OCI-LY7 (cell line): ENCODE measurements at places on chromosomes 2 and 18.

DNA sequence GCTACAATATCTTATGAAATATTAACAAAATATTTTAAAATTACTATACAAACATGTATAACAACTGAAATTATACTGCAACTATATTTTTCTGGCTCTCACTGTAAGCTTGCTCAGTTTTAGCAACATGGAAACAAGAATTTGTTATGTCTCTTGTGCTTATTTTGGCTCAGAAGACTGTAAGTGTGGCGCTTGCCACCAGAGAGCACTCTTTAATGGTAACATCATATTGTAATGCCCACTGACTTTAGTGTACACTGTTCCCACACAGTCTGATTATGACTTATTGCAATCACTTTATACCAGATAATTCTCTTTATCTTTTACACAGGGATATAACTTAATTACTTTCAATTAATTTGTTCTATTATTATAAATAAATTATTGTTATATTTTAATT lies 1500.6 kb upstream of the TMEFF2 start:
- DNase-seq = peak; percentile 10

DNA sequence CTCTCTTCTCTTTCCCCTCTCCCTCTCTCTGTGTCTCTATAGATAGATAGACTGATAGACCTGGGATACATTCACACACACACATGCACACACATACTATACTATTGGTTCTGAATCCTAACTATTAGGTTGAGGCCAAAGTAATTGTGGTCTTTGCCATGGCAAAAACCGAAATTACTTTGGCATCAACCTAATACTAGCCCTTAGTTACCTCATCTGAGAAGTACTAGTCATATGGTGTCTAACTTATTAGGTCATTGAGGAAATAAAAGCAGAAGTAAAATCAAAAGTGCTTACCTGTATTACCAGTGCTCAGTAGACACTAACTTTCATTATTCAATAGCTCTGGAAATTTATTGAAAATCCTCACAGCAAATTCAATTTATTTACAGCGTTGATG lies 451.5 kb downstream of the EPHA4 start:
- DNase-seq = no peak

DNA sequence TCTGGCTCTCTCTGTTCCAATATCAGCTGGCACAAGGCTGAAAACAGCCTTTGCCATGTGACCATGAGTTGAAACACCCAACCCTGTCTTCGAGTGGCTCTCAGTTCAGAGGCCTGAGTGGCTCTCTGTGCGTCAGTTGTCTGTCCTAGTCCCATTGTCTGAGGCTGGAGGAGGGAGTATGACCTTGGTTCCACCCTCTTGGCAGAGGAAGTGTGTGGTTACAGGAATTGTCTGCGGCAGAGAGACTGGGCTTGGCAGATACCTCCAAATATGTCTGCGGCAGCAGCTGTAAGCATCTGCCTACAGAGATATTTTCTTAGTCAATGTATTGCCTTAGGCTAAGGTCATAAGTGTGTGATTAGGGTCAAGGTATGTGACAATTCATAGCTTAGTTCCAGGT lies 32.6 kb downstream of the CNGA3 start:
- DNase-seq = no peak

DNA sequence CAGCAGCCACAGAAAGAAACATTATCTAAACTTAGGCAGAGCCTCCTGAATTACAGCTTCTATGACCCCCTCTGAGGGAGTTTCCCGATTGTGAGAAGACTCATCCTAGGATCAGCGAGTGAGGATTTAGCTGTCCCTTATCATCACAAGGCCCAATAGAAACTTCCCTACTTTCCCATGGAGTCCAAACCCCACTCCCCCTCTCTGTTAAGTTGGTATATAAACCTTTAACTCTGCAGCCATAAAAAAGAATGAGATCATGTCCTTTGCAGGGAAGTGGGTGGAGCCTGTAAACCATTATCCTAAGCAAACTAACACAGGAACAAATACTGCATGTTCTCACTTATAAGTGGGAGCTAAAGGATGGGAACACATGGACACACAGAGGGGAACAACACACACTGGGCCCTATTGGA lies 78.8 kb downstream of the MYL12B start:
- no peak for DNase-seq

DNA sequence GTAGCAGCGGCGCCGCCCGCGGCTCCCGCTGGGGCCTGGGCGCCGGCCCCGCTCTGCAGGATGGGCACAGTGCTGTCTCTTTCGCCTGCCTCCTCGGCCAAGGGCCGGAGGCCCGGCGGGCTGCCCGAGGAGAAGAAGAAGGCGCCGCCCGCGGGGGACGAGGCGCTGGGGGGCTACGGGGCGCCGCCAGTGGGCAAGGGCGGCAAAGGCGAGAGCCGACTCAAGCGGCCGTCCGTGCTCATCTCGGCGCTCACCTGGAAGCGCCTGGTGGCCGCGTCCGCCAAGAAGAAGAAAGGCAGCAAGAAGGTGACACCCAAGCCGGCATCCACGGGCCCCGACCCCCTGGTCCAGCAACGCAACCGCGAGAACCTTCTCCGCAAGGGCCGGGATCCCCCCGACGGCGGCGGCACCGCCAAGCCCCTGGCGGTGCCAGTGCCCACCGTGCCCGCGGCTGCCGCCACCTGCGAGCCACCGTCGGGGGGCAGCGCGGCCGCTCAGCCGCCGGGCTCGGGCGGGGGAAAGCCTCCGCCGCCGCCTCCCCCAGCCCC lies 369 bp downstream of the CDK5R2 start:
- DNase-seq = no peak

- no peak for DNase-seq
These were observed 85.7 kb downstream of the FSHR start for GRCh38 chr2:49068613-49069012.

- no peak for DNase-seq
These were observed 48.6 kb upstream of the DAPL1 start for GRCh38 chr2:158746488-158746887.

DNA sequence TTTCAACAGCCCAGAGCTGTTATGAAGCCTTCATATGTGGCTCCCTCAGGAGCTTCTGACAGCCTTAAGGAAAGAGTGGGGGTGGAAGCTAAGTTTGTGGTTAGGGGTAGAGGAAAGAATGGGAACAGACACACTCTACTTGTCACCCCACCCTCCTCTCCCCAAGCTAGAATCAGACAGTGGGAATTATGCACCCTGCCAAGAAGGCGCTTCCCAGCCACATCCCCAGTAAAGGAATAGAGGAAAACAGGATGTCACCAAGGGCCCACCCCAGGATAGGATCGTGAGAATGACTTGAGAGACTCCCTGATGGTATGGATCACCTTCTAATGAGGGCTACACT lies 32.4 kb upstream of the EML4 start:
- DNase-seq = no peak

- DNase-seq = no peak
These were observed 117.3 kb upstream of the VWC2L start for GRCh38 chr2:214293593-214293992.

GRCh38 chr2:209666296-209666695 lies 105.3 kb upstream of the UNC80 start:
- DNase-seq = no peak

GRCh38 chr2:231347081-231347480 lies 48.4 kb upstream of the B3GNT7 start:
- no peak for DNase-seq

DNA sequence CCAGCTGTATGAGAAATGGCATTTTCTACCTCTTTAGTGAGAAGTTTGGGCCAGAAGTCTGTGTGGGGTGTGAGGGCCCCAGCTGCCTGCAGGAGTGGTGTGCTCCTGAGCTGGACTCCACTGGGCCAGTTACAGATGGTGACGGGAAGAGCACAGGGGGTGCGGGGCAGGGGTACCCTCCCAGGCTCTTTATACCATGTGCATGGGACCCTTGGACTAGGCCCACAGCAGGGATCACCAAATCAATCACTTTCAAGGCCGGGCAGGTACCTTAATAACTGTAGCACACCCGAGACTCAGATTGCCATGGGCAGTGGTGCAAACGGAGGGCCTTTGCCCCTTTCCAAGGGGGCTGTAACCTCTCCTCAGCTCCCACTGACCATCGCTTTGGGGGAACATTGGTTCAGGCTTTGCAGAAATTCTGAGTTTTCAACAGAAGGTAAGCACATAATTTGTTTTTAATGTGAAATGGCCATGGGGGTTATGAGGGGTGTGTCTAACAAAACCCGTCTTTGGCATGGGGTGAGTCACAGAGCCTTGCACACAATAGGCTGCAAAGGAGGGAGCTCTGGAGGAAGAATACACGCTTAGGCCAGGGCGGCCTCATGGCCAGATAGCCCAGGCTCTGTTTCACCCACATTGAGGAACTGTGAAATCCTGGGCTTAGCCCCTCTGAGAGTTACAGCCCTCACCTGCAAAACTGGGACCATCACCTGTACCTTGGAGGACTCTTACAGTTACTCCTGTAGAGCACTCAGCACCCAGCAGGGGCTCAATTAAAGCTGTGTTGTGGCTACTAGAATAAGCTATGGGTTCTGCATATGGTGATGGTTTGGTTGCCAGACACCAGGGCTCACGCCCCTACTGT lies 141.0 kb upstream of the BCL2L11 start:
- no peak for DNase-seq

DNA sequence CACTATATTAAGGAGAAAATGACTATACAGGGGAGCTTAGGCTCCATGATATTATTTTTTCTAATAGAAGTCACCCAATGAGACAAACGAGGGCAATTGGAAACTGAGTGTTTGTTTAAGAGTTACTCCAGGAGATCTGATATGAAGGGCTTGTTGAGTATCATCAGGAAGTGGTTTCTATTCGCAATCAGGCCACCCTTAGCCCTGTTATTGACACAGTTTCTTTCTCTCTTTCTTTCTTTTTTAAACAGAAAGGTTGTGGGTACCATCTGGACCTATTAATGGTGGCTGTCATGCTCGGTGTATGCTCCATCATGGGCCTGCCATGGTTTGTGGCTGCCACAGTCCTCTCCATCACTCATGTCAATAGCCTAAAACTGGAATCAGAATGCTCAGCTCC lies 117.3 kb downstream of the DPP4 start:
- no peak for DNase-seq

DNA sequence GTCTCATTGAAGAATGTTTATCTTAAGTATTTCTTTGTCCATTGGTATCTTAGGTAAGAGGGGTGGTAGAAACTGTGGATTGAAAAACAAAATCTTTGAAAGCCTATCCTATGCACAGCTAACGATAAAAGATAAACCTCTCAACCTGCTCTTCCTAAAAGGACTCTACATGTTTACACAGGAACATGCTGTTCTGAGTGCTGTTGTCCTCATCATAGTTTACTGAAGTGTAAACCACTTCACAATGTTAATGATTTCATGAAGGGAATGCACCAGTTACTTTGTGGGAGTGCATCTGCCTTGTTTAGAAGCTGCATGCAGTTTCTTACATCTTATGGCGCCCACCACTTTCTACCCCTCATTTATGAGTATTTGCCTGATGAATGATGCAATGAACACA lies 1.2 kb downstream of the ACMSD start:
- DNase-seq = no peak
